Colonic mucosa (tissue), 4 donors: ENCODE measurements at places on chromosomes 2 and 18. TPM values are rescaled to one million over a fixed set of nuclear protein-coding genes. Genes with fewer than 3 reads are reported as not detected.

The RAB1A gene
- total RNA-seq, result 187 TPM

The AMMECR1L gene
- 10.5 TPM for total RNA-seq

The CNDP1 gene
- 0.10 TPM for total RNA-seq

The CKAP2L gene
- 6.4 TPM for total RNA-seq

The HS1BP3 gene
- 21.5 TPM for total RNA-seq

DNA sequence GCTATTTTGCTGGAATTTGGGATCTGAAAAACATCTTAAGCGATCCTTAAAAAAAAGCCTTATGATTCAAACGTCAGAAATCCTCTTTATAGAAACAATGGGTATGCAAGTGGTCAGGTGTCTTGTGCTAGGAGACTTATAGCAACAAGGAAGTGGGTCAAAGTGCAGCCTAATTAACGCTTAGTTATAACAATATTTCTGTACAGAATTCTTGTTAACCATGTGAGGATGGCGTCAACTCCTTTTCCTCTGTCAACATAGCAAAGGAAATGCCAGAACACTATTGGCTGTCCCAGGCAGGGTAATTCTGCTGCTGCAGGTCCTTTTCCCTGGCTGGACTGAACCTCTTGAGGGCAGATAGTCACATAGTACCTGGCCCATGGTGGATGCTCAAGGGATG is 189.4 kb downstream of the MSH2 start:
- H3K36me3 ChIP-seq, result no peaks in the 10 kb centered on the region
- no peaks in the 10 kb centered on the region for H3K4me1 ChIP-seq
- DNase-seq, result no peak
- H3K27ac ChIP-seq, result no peak overlapping the region
- no peak overlapping the region for H3K4me3 ChIP-seq

DNA sequence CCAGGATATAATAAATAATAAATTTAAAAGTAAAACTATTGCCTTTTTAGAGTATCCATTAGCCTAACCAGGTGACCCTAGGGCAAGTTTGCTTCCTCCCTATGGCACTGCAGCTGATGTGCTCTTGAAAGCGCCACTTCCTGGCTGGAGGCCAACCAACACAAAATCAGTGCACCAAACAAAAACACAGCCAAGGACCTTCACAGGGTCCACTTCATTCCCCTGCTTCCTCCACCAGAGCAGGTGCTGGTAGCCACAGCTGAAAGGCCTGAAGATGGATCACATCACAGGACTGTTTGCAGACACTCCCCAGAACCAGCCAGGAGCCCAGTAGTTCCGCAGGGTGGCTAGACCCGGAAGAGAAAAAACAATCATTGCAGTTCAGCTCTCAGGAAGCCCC is 108.8 kb downstream of the TWIST2 start:
- H3K27ac ChIP-seq, result no peak overlapping the region
- DNase-seq, result no peak
- H3K27me3 ChIP-seq, result no peaks in the 10 kb centered on the region

- DNase-seq, result no peak
- no peaks in the 10 kb centered on the region for H3K36me3 ChIP-seq
- H3K4me3 ChIP-seq, result no peak overlapping the region
Observed at GRCh38 chr2:71001981-71002570, 7.4 kb upstream of the TEX261 start.

GRCh38 chr18:26526966-26527234 is 21.5 kb downstream of the KCTD1 start:
- H3K36me3 ChIP-seq, result no peaks in the 10 kb centered on the region
- no peaks in the 10 kb centered on the region for H3K4me1 ChIP-seq
- no peak overlapping the region for H3K4me3 ChIP-seq
- no peak for DNase-seq

- no peaks in the 10 kb centered on the region for H3K27me3 ChIP-seq
- no peak overlapping the region for H3K4me3 ChIP-seq
- H3K27ac ChIP-seq, result no peak overlapping the region
- H3K36me3 ChIP-seq, result no peaks in the 10 kb centered on the region
- DNase-seq, result no peak
Observed at GRCh38 chr2:167637741-167638140, 609.7 kb downstream of the STK39 start.

DNA sequence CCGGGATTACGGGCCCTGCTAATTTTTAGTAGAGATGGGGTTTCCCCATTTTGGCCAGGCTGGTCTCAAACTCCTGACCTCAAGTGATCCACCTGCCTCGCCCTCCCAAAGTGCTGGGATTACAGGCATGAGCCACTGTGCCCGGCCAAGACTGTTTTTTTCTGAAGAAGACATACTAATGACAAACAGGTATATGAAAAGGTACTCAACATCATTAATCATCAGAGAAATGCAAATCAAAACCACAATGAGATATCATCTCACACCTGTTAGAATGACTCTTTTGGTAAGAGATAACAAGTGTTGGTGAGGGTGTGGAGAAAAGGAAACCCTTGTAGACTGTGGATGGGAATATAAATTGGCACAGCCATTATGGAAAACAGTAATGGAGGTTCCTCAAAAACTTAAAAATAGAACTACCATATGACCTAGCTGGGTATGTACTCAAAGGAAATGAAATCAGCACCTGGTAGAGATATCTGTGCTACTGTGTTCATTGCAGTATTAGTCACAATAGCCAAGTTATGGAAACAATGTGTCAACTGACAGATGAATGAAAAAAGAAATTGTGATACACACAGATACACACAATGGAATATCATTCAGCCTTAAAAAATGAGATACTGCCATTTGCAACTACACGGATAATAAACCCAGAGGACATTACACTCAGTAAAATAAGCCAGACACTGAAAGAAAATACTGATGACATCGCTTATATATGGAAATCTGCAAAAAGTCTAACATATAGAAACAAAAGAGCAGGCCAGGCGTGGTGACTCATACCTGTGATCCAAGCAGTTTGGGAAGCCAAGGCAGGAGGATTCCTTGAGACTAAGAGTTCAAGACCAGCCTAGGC is 20.8 kb downstream of the SOS1 start:
- no peaks in the 10 kb centered on the region for H3K36me3 ChIP-seq
- no peak overlapping the region for H3K27ac ChIP-seq
- H3K4me1 ChIP-seq, result no peaks in the 10 kb centered on the region
- H3K4me3 ChIP-seq, result no peak overlapping the region
- DNase-seq, result no peak

DNA sequence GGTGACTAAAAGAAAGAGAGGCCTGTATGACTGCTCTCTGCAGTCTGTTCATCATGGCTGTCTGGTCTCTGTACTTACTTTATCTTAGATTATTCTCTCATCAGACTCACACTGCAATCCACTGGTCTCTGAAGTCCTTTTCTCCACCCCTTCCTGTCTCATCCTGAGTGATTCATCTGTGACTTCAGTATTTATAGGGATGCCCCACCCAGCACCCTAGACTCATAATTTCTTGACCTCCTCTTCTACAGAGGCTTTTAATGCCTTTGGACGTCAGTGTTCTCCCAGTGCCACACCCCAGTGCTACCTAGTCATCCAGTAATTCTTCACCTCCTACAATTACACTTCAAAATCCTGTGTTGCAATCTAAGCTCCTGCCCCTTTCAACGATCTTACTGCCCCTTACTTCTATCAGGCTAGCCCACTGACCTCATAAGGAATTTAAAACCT is 14.9 kb upstream of the ITPRID2 start:
- no peaks in the 10 kb centered on the region for H3K36me3 ChIP-seq
- H3K27ac ChIP-seq, result peak overlapping the region; percentile 36
- no peak overlapping the region for H3K4me3 ChIP-seq
- no peaks in the 10 kb centered on the region for H3K4me1 ChIP-seq
- no peaks in the 10 kb centered on the region for H3K27me3 ChIP-seq

GRCh38 chr2:174605687-174606086 is 8.1 kb upstream of the WIPF1 start:
- no peak overlapping the region for H3K4me3 ChIP-seq
- H3K36me3 ChIP-seq, result no peaks in the 10 kb centered on the region
- no peak for DNase-seq
- no peak overlapping the region for H3K27ac ChIP-seq
- no peaks in the 10 kb centered on the region for H3K4me1 ChIP-seq
- no peaks in the 10 kb centered on the region for H3K27me3 ChIP-seq

GRCh38 chr18:8084160-8084559 is 517.0 kb downstream of the PTPRM start:
- H3K4me1 ChIP-seq, result no peaks in the 10 kb centered on the region
- no peak overlapping the region for H3K4me3 ChIP-seq
- no peaks in the 10 kb centered on the region for H3K27me3 ChIP-seq

DNA sequence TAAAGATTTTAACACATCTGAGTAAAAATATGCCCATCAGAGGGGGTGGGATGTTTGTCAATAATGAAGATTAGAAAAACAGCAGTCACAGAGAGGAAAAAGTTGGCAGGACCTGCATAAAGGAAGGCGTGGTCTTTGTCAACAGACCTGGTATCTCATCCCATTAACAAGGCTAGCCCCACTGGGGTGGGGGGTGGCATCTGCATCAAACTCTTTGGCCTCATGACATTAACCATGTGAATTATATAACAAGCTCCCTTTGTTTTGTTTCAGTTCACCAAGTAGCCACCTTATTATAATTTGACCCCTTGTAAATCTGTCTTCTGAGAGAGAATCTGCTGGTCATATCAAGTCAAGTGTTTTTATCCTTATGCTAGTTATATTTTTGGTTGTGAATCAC is 28.8 kb downstream of the NEMP2 start:
- no peak for DNase-seq
- no peak overlapping the region for H3K4me3 ChIP-seq
- H3K27me3 ChIP-seq, result no peaks in the 10 kb centered on the region
- peak overlapping the region; percentile 55 for H3K27ac ChIP-seq
- peaks cover 13% of the 10 kb centered on the region for H3K4me1 ChIP-seq

GRCh38 chr18:13703899-13704298 is 22.5 kb downstream of the FAM210A start:
- H3K27ac ChIP-seq, result no peak overlapping the region
- no peak for DNase-seq
- H3K27me3 ChIP-seq, result no peaks in the 10 kb centered on the region
- H3K4me1 ChIP-seq, result no peaks in the 10 kb centered on the region
- no peak overlapping the region for H3K4me3 ChIP-seq

DNA sequence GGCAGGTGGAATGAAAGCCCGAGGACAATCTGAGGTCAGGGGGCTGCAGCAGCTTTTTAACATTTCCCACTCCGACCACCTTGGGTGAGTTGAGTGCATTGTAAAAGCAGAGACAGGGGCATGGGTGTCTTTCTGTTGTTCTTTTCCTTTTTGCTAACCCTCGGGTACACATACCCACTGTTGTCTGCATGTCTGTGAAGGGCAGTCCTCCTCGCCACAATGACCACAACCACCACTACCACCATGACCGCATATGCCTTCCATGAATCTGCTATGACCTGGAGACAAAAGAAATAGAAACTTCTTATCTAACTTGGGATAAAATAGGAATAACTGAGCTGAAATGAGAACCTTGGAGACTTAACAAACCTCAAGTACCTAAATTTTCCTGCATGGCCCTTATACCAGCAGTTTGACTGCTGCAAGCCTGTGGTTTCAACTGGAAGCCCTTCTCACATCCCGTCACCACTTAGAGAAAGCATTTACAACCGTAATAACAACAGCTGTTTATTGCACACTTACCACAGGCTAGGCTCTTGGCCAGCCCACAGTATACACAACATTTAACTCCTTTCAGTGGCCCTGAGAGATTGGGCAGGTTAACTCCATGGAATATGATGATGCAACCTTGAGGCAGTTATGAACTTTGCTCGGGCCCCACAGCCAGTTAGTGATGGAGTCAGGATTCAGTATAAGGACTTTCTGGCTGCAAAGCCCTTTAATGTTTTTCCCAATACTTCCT is 80.3 kb downstream of the GYPC start:
- no peak overlapping the region for H3K4me3 ChIP-seq
- H3K4me1 ChIP-seq, result no peaks in the 10 kb centered on the region
- H3K36me3 ChIP-seq, result no peaks in the 10 kb centered on the region
- DNase-seq, result peak; percentile 24

DNA sequence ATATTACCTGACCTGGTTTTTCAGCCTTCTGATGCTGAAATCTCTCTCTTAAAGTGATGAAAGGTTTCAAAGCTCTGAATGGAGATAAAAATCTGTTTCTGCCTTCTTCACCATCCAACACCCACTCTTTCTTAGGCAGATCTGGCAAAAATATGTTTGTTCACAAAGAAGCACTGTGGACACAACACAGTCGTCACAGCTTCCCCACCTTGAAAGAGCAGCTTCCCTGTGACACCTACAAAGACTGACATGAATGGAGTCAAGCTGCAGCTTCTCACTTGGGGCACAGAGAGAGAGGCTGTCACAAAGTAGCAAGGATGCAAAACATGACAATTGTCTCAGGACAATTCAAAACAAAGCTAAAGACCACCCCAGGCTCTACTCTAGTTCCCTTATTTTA is 86.5 kb downstream of the ICOS start:
- no peak overlapping the region for H3K4me3 ChIP-seq
- H3K36me3 ChIP-seq, result no peaks in the 10 kb centered on the region
- no peaks in the 10 kb centered on the region for H3K4me1 ChIP-seq

DNA sequence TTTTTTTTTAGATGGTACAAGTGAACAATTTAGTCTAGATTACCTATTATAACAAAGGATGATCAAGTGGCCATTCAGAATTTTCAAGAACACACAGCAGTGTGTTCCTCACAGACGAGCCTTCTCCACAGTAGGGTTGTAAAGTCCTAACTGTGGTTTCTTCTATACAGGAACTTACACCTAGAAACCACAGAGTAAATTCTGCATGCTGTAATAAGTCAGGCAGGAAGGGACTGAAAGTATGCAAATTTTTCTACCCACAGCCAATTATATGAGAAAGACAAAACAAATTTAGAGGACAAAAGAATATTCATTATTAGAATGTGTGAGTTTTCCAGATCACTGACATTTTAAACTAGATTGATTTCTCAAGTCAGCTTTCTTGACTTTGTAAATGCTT is 99.5 kb downstream of the RBMS1 start:
- no peak overlapping the region for H3K27ac ChIP-seq
- H3K27me3 ChIP-seq, result no peaks in the 10 kb centered on the region
- DNase-seq, result no peak
- H3K4me1 ChIP-seq, result no peaks in the 10 kb centered on the region
- H3K36me3 ChIP-seq, result no peaks in the 10 kb centered on the region

DNA sequence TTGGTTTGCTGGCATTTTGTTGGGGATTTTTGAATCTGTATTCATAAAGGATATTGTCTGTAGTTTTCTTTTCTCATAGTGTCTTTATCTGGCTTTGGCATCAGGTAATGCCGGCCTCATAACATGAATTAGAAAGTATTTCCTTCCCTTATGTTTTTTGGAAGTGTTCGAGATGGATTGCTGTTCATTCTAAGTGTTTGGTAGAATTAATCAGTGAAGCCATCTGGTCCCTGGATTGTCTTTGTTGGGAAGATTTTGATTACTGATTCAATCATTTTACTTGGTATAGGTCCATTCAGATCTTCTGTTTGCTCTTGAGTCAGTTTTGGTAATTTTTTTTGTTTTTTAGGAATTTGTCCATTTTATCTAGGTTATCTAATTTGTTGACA is 22.3 kb downstream of the KIAA1328 start:
- H3K27me3 ChIP-seq, result no peaks in the 10 kb centered on the region
- H3K4me1 ChIP-seq, result no peaks in the 10 kb centered on the region
- H3K36me3 ChIP-seq, result no peaks in the 10 kb centered on the region
- no peak for DNase-seq
- no peak overlapping the region for H3K27ac ChIP-seq
- no peak overlapping the region for H3K4me3 ChIP-seq

GRCh38 chr2:119230219-119231185 is 6.9 kb downstream of the STEAP3 start:
- H3K27ac ChIP-seq, result no peak overlapping the region
- H3K36me3 ChIP-seq, result no peaks in the 10 kb centered on the region
- no peak overlapping the region for H3K4me3 ChIP-seq

GRCh38 chr2:65382776-65383357 is 49.5 kb downstream of the SPRED2 start:
- peaks cover 20% of the 10 kb centered on the region for H3K4me1 ChIP-seq
- no peaks in the 10 kb centered on the region for H3K36me3 ChIP-seq
- H3K27ac ChIP-seq, result peak overlapping the region; percentile 79
